ENCODE measurements at places on chromosomes 5 and 9. TPM values are rescaled to one million over a fixed set of nuclear protein-coding genes. Genes with fewer than 3 reads are reported as not detected.

DNA sequence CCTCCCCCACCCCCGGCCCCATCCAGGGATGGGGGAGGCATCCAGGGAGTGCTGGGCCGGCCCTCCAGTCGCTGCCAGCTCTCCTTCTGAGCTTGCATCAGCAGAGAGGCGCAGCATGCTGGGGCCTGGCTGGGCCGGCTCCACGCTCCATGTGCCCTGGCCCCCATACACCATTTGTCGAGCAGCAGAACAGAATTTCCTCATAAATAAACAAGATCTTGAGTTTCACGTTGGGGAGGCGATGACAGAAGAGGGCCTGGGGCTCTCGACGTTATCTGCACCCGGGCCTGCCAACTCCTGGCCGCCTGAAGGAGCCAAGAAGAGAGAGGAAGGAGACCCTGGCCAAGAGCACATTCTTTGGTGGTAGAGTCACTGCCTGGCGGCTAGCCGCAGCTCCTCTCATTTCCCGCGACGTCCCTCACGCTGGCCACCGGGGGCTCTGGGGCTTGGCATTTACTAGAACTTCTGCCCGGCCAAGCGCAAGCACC is 177.0 kb downstream of the FGF18 start:
- H3K4me1 ChIP-seq = no peaks in the 10 kb centered on the region
- no peaks in the 10 kb centered on the region for H3K36me3 ChIP-seq
- no peak overlapping the region for H3K4me3 ChIP-seq
- no peak overlapping the region for H3K27ac ChIP-seq
- no peak for DNase-seq

DNA sequence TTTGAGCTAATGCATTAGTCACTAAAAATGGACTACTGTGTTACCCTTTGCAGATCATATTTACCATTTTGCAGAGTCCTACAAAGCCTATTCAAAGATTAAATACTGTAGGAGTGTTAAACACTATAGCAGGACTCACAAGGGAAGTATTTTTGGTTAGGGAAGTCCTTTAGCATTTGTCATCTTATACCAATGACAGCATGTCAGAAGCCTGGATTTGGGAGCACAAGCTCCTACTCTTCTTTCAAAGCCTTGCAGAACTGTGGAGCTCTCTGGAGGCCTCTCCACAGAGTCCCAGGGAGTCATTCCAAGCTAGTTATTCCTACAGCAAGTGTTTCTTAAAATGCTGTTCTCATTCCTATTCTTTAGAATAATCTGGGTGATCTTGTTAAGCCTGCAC is 288.8 kb downstream of the PIK3R1 start:
- no peak for DNase-seq
- no peaks in the 10 kb centered on the region for H3K4me1 ChIP-seq
- H3K4me3 ChIP-seq = no peak overlapping the region

- H3K36me3 ChIP-seq = no peaks in the 10 kb centered on the region
- no peak overlapping the region for H3K27ac ChIP-seq
- no peak overlapping the region for H3K4me3 ChIP-seq
Observed at GRCh38 chr5:165360784-165361542, 1855.5 kb downstream of the MAT2B start.

MAP1B gene
- 212 TPM for total RNA-seq

Measured in uterus (tissue), 4 donors.